ENCODE measurements at places on chromosomes 4 and X.
A peak's percentile ranks its signal among the peaks of the same experiment; 100 is the strongest.

GRCh38 chr4:13917015-13917414 lies 289.5 kb upstream of the BOD1L1 start:
- DNase-seq, result peak; percentile 85

- no peak for DNase-seq
Measured at GRCh38 chrX:1152090-1152489, 60.4 kb downstream of the CRLF2 start.

- peak; percentile 49 for DNase-seq
Measured at GRCh38 chr4:182975806-182976205, 58.6 kb upstream of the DCTD start.

- DNase-seq, result no peak
Measured at GRCh38 chr4:1593881-1594345, 90.2 kb downstream of the FAM53A start.

- DNase-seq, result no peak
Measured at GRCh38 chrX:67922966-67923365, 379.1 kb downstream of the AR start.

DNA sequence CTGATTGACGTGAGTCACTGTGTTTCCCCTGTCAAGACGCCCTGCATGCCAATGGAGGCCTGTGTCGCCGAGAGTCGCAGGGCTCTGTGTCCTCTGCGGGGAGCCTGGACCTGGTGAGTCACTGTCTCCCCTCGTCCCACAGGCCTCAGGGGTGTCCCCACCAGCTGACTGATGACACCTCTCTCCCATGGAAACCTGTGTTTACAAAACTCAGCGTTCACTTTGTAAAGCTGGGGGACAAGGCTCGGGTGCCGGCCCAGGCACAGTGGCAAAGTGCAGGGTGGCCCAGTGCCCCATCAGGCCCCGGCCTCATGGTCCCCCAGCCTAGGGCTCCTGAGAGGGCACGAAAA lies 21.2 kb upstream of the HGFAC start:
- no peak for DNase-seq

- no peak for DNase-seq
Measured at GRCh38 chr4:182809417-182810102, 107.6 kb downstream of the DCTD start.

- no peak for DNase-seq
Measured at GRCh38 chrX:38669428-38669827, 108.1 kb downstream of the TSPAN7 start.

DNA sequence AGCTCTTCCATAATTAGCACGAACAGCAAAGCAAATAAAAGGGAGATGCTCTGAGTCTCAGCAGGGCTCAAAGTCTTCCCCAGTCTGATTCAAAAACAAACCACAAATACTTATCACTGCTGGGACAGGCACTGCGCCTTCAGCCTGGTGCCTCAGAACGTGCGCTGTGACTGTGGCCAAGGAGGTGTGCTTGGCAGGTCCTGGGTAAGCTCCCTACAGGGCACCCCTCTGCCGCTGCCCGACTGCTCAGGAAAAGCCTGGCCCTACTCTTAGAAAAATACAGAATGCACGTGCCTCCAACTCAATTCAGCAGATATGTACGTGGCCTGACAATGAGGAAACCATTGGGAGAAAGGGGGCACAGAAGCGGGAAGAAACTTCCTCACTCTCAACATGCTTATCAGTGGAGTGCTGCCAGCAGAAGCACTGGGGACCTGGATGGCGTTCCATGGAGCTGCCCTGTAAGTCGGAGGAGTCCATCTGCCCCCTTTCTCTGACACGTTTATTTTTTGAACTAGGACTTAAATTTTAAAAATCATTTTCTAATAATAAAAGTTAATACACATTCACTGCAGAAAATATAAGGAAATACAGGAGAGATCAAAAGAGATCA lies 86.8 kb downstream of the GATB start:
- DNase-seq, result no peak

DNA sequence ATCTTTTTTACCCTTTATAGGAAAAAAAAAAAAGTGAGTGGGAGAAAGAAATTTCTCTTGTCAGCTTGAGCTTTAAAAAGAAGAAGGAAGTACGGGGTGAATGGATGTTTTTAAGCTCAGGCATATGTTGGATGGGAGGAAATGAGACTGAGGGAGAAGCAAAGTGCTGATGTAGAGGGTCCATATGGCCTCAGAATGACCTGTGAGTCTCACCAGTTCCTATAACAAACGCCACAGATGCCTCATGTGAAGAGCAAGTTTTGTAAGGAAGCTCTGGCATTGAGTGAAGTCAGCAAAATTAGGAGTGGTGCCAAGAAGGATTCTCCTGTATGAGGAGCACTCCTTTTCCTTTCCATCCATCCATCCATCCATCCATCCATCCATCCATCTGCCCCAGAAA lies 214.6 kb downstream of the PTTG2 start:
- no peak for DNase-seq

GRCh38 chr4:55127521-55127920 lies 2.1 kb upstream of the KDR start:
- no peak for DNase-seq

- DNase-seq, result no peak
Measured at GRCh38 chr4:15253349-15253748, 174.5 kb upstream of the C1QTNF7 start.

- no peak for DNase-seq
Measured at GRCh38 chr4:188023682-188024081, 28.1 kb downstream of the ZFP42 start.

- peak; percentile 53 for DNase-seq
Measured at GRCh38 chrX:129626026-129626425, 28.7 kb downstream of the APLN start.

GRCh38 chr4:158285429-158286216 lies 75.3 kb downstream of the TMEM144 start:
- no peak for DNase-seq

DNA sequence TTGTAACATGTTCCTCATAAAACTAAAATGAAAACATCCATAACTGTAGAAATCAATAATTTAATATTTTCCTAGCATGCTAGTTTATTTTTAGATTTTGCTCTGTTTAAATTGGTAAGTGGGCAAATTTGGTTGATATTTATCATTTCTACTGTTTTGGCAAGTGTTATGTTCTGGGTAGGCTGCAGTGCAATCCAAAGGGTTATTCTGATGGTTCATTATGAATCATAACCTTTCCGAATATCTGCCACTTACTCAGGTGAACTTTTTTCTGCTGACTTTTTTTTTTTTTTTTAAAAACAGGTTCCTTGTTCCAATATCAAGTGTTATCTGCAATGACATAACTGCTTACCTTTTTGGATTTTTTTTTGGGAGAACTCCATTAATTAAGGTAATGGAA lies 52.0 kb downstream of the CDS1 start:
- no peak for DNase-seq

DNA sequence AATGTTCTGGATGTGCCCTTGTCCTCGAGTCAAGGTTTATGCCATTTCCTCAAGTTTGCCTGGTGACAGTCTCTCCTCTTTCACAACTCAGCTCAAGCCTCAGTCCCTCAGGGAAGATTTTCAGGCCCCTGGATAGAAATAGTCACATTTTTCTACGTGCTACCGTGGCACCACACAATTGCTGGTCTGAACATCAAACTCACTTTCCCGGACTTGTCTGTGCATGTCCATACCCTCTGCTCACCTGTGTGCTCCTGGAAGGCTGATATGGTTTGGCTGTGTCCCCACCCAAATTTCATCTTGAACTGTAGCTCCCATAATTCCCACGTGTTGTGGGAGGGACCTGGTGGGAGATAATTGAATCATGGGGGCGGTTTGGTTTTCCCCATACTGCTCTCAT lies 129.7 kb downstream of the HS3ST1 start:
- DNase-seq, result no peak

GRCh38 chrX:40323977-40324376 lies 226.2 kb upstream of the BCOR start:
- no peak for DNase-seq

- DNase-seq, result no peak
Measured at GRCh38 chr4:123924536-123924935, 527.9 kb downstream of the SPRY1 start.
